Keratinocyte (primary cell): ENCODE measurements at places on chromosomes 12 and 14.
A peak's percentile ranks its signal among the peaks of the same experiment; 100 is the strongest.

- DNase-seq, result no peak
Measured at GRCh38 chr12:109762071-109762672, 48.5 kb downstream of the FAM222A start.

DNA sequence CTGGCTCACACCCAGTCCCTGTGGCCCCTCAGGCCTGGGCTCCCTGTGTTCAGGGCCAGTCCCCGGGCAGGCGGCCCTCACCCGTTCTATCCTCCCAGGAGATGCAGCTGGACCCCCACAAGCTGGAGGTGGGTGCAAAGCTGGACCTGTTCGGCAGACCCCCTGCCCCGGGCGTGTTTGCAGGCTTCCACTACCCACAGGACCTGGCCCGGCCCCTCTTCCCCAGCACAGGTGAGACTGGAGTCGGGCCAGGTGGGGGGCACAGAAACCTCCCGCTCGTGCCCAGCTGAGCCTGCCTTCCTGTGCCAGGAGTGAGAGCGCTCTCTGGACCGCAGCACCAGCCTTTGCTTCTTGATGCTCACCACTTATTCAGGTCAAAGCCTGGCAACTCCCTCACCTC, 33.7 kb downstream of the LRCOL1 start:
- no peak for DNase-seq

- DNase-seq, result no peak
Measured at GRCh38 chr14:99194136-99194535, 77.9 kb downstream of the BCL11B start.

GRCh38 chr12:22431693-22432251, 97.3 kb upstream of the ST8SIA1 start:
- no peak for DNase-seq

DNA sequence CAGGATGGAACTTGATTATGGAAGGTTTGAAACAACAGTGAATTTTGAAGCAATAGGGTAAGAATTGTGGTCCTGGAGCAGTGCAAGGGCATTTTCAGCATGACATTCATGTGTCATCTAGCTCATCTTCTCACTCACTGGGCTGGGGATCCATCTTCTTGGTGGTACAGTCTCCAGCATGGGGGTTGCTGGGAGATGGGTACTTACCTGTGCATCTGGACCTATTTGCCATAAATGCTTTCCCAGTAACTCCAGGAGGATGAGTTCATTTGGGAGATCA, 7.2 kb downstream of the HSP90AA1 start:
- DNase-seq, result no peak

GRCh38 chr12:3560295-3560620, 69.3 kb downstream of the PRMT8 start:
- no peak for DNase-seq

GRCh38 chr14:92556863-92557543, 43.4 kb downstream of the RIN3 start:
- no peak for DNase-seq

- no peak for DNase-seq
Measured at GRCh38 chr12:10739157-10740118, 16.3 kb upstream of the YBX3 start.

GRCh38 chr12:93943780-93944179, 204.6 kb upstream of the PLXNC1 start:
- DNase-seq, result no peak

DNA sequence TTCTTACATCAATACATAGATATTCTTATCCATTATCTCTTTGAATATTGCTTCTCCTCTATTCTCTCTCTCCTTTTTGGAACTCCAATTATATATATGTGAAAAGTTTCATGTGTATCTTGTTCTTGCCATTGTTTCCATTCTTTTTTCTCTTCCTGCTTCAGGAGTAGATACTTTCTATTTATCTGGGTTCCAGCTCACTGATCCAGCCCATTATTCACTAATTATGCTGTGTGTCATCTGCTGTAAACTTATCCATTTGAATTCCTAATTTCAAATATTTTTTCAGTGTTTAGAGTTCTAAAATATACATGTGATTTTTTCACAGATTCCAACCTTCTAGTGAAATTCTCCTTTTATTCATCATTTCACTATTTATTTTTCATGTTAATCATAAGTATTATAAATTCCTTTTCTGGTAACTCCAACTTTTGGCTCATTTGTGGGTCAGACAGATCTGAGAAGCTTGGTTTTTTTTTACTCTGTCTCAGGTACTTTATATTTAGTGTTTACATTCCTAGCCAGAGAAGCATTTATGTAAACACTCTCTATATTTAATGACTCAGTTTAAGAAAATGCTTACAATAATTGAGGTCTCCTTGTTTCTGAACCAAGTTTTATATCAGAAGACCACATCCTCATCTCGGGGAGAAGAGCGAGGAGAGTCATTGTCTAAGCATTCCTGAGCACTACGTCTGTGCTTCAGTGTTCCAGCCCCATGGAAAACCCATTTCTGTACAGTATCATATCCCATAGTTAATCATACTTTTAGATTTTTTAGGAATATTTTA, 15.9 kb upstream of the AMIGO2 start:
- peak; percentile 77 for DNase-seq

DNA sequence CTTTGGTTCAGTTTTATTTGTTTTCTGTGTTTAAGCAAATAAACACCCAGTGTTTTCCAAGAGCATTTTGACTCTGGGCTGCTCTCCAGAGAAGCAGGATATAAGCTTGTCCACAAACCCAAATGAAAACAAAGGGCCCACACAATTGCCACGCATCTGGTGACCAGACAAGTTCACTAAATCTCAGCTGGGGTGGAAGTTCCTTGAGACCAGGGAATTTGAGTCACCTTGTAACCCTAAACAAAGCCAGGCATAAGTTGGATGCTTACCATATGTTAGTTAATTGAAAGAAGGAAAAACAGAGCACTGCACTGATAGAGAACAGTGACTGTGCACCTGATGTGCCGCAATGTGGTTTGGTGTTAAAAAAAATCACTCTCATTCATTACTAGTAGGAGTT, 1.6 kb upstream of the TXNRD1 start:
- DNase-seq, result no peak

DNA sequence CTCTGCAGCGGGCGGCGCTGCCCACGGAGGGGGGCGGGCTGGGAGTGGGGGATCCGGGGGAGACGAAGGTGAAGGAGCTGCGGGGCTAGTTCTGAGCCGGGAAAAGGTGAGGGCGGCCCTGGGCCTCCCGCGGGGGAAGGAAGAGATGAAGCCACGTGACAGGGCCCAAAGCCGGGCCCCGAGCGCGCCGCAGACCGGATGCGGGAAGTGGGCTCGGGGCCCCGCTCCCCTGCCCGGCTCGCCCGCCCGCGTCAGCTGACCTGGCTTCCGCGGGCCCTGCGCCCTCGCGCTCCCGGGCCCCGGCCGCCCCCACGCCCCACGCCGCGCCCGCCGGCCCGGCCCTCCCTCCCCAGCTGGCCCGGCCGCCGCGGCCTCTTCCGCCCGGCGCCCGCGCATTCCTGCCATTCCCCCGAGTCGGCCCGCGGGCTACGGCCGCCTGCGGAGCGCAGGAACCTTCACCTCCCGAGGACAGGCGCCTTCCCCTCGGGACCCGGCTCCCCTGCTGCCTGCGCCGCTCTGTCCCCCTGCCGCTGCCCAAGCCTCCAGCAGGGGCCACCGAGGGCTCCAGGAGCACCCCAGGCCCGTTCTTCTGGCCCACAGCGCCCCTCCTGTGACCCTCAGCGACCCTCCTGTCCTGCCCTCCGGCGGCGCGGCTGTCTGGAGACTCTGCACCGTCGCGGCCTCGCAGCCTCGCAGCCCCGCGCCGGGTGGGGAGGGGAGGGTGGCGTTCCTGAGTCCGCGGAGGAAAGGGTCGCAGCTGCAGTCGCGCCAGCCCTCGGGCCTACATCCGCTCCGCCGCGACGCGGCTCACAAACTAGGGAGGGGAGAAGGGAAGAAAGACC, 20.4 kb downstream of the NINJ2 start:
- no peak for DNase-seq

DNA sequence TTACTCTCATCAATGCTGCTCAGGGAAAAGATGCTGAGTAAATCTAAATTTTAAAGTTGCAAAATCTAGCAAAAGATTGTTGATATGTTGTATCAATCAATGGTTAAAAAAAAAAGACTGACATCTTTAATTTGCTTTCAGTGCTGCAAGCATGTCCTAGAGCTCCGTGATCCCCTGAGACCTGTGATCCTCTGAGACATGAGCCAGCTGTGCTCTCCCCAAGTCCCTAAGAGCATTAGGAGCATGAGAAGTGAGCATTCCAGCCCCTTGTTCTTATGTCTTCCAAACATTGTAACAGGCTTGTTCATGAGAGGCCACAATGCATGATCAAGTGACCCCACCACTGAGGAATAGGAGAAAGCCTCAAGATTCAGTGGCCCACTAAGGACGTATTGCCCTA, 116.6 kb downstream of the DAD1 start:
- DNase-seq, result no peak

- no peak for DNase-seq
Measured at GRCh38 chr12:53501615-53502181, 615 bp downstream of the TARBP2 start.

- no peak for DNase-seq
Measured at GRCh38 chr12:5690240-5690639, 254.8 kb downstream of the ANO2 start.

GRCh38 chr12:110600254-110600653, 13.7 kb upstream of the TCTN1 start:
- no peak for DNase-seq

DNA sequence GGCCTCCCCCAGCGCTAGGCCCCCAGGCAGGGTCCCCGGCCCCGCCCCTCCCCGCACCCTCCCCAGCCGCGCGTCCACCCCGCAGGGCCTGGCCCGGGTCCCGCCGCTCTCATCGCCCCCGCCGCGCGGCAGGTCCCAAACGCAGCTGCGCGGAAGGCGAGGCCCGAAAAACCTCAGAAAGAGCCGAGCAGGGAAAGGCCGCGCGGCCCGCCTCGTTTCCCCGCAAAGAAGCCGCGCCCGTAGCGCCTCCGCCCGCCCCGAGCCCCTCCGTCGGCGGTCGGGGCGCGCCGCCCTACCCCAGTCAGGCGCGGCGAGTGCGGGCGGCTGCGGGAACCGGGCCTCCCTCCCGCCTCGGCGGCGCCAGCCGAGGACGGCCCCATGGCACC, 324 bp downstream of the POLE start:
- no peak for DNase-seq

DNA sequence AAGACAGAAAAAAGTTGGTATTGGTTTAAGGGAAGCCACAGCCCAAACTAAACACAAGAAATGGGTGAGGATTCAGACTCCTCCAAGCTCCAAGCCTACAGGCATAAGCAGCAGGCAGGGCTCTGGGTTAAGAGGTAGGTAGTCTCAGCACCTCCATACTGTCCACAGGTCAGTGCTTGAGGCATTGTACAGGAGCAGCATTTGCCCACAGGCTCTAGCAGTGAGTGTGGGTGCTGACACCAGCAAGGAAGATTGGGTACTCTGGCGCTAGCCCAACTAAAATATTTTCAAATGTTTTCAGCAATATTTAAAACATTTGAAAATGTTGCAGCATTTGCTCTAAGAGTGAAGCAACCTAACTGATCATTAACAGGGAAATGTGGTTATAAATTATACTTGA, 33.1 kb downstream of the FERMT2 start:
- DNase-seq, result no peak

DNA sequence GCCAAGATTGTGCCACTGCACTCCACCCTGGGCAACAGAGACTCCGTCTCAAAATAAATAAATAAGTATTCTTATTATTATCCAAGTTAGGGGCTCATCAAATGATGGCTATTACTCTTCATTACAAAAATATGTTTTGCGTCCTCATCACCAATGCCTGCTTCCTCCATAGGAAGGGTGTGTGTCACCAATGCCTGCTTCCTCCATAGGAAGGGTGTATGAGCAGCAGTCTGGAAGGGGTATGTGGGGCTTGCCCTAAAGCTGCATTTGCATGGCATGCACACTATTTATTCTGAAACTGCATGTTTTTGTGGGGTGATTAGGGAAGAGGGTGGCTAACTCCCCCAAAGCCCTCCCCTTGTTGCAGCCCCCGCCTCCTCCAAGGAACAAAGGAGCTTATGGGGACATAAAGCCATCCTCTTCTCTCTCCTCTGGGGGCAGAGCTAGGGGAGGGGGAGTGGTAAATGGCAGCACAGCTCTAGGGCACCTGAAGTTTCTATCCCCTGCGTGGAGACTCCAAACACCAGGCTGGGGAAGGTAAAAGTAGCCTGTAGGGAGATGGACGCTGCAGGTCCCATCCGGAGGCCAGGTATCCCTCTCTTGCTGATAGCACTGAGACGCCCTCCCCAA, 1.3 kb downstream of the CAMKK2 start:
- no peak for DNase-seq

DNA sequence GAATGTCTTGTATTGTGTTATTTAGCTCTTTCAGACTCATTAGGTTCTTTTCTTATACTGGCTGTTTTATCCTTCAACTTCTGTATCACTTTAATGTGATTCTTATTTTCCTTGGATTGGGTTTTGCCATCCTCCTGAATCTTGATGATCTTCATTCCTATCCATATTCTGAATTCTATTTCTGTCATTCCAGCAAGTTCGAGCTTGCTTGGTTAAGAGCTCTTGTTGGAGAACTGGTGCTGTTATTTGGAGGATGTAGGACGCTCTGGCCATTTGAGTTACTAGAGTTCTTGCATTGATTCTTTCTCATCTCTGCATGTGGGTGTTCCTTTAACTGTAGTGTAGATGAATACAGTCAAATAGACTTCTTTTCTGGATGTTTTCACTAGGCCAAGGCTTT, 142.3 kb upstream of the SLC38A2 start:
- no peak for DNase-seq

- no peak for DNase-seq
Measured at GRCh38 chr12:110001596-110001995, 2.4 kb downstream of the ANKRD13A start.

DNA sequence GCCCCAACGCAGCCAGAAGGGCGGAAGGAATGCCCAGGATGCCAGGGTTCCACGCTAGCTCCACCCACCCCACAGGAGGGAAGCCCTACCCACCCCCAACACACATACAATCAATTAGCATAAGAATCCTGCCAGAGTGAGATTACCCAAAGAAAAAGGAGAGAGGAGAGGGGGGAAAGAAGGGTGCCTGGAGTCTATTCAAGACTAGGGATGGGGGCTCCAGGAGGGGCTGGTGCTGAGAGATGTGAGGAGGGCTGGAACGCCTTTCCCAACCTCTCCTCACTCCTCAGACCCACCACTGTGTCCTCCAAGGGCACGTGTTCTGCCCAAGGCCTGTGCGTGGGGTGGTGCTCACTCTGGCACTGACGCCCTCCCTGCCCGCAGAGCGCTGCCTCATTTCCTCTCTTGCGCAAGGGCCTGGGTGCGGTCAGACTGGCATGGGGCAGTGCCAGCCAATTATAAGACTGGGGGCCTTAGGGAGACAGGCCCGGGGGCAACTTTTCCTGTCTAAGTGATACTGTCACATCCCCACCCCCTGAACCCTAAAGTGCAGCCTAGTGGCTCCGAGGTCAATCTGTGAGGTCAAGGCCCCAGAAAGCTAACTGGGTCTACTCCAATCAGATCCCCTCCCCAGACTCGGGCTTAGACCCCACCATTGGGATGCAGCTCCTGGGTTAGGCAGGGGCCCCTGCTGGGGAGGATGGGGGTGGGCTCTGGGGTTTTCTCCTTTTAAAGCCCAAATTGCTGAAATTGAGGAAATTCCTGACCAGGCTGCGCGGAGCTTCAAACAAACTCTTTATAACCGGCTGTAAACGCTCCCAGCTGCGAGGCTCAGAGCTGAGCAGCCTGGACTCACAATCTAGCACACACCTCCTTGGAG, 10.2 kb upstream of the ITGB7 start:
- DNase-seq, result no peak
